ENCODE measurements at places on chromosomes 2 and 18.

- DNase-seq, result no peak
These were observed 100.8 kb downstream of the MEIS1 start for GRCh38 chr2:66535574-66536289.

DNA sequence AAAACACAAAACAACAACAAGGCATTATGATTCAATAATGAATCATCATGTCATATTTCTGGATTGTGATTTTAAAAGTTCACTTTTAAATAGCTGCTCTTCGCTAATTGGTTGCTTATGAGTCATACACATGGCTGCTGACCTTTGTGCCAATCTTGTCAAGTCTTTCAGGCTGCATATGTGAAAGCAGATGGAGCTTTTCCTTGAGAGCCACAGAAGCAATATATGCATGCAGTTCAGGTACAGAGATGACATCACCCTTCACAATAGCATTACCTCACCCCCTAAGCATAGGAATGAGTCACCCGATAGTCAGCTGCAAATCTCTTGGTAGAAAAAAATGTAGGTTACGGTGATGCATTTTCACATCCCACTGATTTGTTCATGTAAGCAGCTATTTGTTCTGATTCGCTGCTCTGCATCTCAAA lies 27.2 kb downstream of the EIF2AK3 start:
- peak; percentile 93 for DNase-seq

- DNase-seq, result no peak
These were observed 167.7 kb downstream of the VAPA start for GRCh38 chr18:10081492-10081891.

DNA sequence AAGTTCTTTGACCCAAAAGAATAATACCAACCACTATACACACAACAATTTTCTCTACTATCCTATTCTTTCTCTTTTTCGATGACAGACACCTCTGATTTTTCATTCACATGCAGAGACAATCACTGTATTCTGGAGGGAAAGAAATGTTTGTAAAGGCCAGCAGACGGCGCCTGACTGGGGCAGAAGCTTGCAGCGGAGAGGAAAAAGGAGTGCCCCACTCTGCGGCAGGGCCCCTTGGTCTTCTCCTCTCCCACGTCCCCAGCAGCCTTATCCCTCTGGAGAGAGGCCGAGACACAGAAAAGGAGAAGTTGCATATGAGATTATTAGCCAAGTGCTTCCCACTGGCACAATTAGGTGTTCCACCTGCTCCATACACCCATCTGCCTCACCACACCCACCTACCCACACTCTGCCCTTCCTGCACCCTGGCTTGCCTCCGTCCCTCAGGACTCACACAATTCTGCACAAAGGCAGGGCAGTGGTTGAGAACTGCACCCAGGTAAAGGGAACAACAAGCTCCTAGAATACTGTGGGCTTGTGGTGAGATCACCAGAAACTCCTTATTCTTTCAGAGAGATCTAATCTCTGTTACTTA lies 687.3 kb downstream of the NRXN1 start:
- no peak for DNase-seq

DNA sequence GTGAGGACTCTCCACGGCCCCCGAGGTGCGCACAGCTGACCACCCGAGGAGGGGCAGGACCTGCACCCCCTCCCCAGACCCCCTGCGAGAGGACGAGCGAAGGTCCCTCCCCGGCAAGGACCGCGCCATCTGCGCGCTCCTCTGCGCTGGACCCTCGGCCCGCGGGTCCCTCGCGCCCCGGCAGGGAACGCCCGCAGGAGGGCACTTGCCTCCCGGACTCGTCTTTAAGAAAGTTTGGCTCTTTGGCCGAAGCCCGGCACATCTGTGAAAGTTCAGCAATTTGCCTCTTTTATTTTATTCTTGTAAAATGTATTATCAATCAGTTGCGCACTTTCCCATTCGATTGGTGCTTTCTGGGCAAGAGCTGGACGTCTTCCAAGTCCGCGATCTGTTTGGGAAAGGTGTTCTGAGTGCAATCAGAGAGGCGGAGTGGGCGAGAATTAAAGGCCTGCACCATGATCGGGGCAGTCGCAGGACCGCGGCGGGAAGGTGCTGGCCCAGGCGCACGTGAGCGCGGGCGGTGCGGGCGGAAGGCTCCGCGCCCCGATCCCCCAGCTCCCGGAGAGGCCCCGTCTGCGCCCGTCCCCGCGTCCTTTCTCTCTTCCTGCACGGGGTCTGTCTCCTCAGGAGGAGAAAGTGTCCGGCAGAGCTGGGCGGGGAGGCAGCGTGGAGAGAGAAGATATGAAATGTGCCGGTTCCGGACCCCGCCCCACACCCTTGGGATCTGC lies 1.6 kb upstream of the ALKAL2 start:
- DNase-seq, result no peak

- DNase-seq, result no peak
These were observed 42.8 kb downstream of the CCDC68 start for GRCh38 chr18:54916507-54916906.

DNA sequence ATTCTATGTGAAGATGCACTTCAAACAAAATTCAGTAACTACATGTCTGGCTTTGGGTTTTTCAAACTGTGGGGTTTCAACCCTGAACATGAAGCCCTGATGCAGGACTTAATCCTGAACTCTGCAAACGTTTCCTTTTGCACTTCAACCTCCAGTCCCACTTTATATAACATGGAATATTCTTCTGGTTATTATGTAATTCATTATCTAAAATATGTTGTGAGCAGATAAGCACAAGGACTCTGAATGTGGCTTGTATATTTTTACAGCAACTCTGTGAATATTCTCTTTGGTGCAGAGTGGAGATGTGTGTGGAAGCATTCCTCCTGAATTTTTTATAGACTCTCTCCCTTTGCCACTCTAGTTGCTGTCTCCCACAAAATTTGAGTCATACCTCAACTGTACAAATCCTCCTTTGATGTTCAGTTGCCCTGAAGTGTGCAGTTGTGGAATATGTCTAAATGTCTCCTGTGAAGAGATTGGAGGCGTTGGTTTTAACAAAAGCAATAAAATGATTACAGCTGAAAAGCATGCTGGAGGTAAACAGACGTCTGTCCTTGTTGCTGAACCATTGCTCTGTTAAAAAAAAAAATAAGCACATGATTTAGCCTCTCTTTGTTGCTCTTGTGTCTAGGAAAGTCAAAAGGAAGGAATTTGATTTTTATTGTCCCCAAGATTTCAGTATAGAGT lies 205.1 kb upstream of the NRP2 start:
- no peak for DNase-seq

DNA sequence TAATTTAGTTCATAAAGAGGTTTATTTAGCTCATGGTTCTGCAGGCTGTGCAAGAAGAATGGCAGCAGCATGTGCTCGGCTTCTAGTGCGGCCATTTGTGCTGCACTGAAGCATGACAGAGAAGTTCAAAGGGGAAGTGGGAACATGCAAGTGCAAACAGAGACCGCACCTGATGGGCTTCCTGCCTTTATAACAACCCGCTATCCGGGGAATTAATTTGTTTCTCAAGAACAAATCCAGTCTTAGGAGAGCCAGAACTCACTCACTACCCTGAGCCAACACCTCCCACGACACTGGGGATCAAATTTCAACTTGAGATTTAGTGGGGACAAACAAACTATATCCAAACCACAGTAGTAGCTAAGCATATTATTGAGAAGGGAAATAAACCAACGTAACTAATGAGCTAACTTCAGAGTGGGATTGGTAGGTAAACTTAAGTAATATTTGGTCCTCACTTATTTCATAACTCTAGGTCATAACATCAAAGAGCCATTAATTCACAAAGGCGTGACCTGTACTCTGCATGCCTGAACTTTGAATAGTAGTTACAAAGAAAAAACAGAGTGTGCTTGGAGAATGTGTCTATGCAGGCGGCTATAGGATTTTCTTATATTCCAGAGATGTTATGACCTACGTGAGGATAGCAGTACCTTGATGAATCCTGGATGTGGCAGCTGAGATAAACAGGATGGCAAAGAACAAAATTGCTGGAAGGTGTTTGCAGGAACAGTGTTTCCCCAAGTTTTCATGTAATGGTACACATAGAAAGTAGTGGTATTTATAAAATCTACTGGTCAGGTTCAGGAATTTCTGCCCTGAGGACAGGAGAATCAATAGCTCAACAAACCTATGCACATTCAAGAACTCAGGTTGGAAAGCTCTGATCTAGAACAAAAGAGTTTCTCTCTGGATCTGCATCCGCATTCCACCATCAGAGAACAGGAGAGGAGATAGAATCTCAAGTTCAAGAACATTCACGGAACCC lies 845.9 kb upstream of the ID2 start:
- DNase-seq, result no peak

- DNase-seq, result no peak
These were observed 181.1 kb downstream of the NEDD4L start for GRCh38 chr18:58225101-58225500.

GRCh38 chr2:26847307-26847654 lies 651 bp upstream of the DPYSL5 start:
- no peak for DNase-seq

DNA sequence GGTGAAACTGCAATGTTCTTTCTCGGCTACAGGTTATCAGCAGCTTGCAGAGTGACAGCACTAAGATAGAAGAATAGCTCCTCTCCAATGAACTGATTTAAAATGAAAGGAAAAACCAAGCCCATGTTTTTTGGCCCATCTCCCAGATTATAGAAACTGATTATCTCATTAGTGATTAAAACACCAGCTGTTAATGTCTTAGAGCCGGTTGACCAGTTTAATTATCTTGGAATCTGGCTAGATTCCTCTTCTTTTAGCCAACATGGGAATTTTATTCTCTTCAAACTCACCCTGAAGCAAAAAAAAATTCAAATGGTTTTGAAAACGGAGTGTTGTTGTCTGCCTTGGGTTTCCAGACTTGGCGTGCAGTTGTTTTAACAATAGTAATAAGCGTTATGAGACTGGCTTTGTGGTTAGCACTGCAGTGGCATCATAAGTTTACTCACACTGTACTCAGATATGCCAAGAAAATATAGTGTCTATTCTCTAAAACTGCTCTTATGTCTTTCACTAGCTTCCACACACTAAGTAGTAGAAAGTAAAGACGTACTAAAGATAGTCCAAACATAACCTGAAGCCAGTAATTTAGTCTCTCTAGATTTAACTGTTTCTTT lies 665.3 kb downstream of the STK39 start:
- DNase-seq, result no peak

DNA sequence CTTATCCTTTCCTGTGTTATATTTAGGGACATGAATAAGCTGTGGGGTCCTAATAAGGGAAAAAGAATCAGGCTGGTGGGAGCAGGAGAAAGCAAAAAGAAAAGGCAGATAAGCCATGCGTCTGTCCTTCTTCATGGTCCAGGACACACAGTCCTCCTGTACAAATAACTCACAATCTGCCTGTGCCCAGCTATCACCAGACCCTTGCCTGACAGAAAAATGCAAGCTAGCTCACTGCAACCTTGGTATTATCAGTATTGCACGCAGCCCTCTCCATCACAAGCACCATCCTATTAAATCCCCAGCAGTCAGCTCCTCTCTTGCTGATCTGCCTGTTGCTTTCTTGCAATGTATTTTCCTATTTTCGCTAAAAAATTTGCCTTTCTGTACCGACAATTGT lies 78.0 kb downstream of the NEURL3 start:
- DNase-seq, result no peak

DNA sequence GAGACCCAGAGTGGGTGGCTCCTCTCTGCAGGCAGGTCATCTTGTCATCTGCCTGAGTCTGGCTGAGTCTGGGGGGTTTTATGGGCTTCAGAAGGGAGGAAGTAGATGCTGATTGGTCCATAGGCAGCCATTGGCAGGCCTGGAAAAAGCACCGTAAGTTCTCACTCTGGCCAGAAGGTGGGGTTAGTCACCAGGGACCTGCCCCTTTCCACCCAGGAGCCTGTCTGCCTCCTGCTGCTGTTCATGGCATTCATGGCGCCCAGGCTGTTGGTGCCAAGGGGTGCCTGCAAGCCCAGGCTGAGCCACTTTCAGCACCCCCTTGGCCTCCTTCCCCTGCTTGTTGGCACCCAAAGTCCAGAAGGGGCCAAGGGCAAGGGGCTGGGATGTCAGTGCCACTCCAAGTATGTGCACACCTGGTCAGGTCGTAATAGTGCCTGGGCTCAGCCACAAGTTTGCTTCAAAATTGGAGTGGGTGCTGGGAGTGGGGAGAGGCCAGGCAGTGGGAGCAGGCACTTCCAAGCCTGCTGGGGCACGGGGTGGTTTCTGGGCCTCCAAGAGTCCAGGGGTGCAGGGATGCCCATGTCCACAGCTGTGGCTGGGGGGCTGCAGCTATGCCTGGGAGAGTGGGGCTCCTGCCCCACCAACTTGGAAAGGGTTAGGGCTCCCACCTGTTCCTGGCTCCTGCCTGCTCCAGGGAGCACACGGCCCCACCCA lies 178.1 kb downstream of the FAM210A start:
- no peak for DNase-seq

Data from RWPE1 (cell line).